ENCODE measurements at places on chromosomes 7 and 10. TPM values are rescaled to one million over a fixed set of nuclear protein-coding genes. Genes with fewer than 3 reads are reported as not detected.

- H3K27ac ChIP-seq, result no peak overlapping the region
- H3K4me3 ChIP-seq, result no peak overlapping the region
- DNase-seq, result peak; percentile 49
- peaks cover 16% of the 10 kb centered on the region for H3K27me3 ChIP-seq
Measured at GRCh38 chr7:42745357-42746059, 166.4 kb downstream of the C7orf25 start.

DNA sequence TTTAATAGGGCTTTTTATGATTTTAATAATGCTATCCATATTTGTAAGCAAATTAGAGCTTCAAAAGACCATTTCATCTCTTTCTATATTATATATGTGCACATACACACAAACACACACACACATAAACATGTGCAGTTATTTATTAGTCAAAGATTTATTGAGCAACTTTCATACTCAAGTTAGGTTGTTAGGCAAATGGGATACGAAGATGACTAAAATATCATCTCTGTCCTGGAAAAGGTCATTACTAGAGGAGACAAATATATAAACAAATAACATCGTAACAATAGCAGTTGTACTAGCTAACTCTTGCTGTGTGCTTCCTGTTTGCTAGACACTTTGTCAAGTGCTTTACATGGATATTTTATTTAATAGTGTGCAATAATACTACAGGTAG is 307.9 kb downstream of the SNX13 start:
- no peak overlapping the region for H3K27ac ChIP-seq
- H3K36me3 ChIP-seq, result no peaks in the 10 kb centered on the region
- peaks cover 10% of the 10 kb centered on the region for H3K4me1 ChIP-seq
- DNase-seq, result peak; percentile 33

DNA sequence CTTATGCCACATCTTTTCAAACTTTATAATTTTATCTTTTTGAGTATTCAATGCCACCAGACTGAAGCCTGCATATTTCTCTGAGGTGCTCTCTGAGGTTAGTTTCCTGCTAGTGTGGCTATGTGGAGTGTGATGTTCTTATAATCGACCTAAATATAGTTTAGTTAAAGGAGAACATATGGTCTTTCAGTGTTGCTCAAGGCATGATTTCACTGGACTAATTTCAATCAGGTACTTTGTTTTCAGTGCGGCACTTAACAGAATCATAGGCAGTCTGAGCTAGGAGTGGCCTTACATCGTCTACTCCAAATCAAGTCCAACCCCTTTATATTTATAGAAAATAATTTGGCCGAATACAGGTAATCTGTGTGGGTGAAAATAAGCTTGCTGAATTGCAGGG is 134.2 kb downstream of the NXPH1 start:
- no peaks in the 10 kb centered on the region for H3K4me1 ChIP-seq
- H3K27me3 ChIP-seq, result no peaks in the 10 kb centered on the region
- H3K4me3 ChIP-seq, result no peak overlapping the region
- no peak for DNase-seq
- no peak overlapping the region for H3K27ac ChIP-seq

GRCh38 chr10:128573281-128573845 is 447.1 kb upstream of the MKI67 start:
- H3K36me3 ChIP-seq, result no peaks in the 10 kb centered on the region
- DNase-seq, result no peak
- H3K4me3 ChIP-seq, result no peak overlapping the region
- H3K4me1 ChIP-seq, result no peaks in the 10 kb centered on the region
- H3K27me3 ChIP-seq, result no peaks in the 10 kb centered on the region
- no peak overlapping the region for H3K27ac ChIP-seq

DNA sequence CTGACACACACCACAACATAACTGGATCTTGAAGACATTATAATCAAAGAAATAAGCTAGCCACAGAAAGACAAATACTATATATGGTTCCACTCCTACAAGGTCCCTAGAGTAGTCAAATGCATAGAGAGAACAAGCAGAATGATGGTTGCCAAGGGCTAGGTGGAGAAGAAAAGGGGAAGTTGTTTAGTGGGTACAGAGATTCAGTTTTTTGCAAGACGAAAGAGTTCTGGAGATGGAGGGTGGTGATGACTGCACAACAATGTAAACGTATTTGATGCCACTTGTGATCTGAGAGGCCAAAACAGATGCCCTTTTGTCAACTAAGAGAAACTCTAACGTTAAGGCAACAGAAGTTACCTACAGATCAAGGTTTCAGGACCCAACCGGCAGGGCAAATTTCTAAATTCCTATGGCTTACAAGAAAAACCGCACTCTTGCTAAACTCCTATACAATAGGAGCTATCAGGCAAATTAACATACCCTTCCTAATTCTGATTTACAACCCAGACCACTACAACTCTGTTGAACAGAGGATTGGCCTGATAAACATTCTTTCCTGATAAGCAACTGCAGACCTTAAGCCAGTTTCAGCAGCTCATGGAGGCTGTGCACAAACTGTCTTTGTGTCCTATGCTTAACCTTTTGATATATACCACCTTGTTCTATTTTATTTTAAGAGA is 69.0 kb downstream of the FAM107B start:
- no peak overlapping the region for H3K27ac ChIP-seq
- peaks cover 12% of the 10 kb centered on the region for H3K27me3 ChIP-seq
- H3K4me1 ChIP-seq, result no peaks in the 10 kb centered on the region
- no peak overlapping the region for H3K4me3 ChIP-seq
- DNase-seq, result no peak

DNA sequence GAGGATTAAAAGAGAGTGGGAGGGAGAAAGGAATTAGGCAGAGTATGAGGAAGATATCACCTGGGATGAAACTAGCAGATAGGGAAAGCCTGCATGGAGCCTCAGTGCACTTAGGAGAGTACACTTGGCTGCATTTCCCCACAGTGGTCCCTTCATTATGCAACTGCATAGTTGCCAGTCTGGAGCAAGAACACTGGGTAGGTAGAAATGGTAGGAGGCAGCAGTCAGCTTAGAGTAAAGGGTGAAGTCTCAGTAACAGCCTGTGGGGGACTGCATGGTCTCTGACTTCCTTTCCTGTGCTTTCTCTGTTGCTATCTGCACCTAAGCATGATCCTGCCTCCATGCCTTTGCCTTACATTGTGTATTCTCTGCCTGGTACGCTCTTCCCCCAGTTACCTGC is 14.0 kb upstream of the PCGF5 start:
- no peak overlapping the region for H3K4me3 ChIP-seq
- no peaks in the 10 kb centered on the region for H3K27me3 ChIP-seq
- no peak for DNase-seq
- H3K36me3 ChIP-seq, result no peaks in the 10 kb centered on the region
- peaks cover 4% of the 10 kb centered on the region for H3K4me1 ChIP-seq

GRCh38 chr10:125629758-125630376 is 53.1 kb downstream of the TEX36 start:
- peak; percentile 46 for DNase-seq
- peaks cover 23% of the 10 kb centered on the region for H3K27me3 ChIP-seq
- H3K36me3 ChIP-seq, result no peaks in the 10 kb centered on the region
- H3K4me3 ChIP-seq, result no peak overlapping the region
- no peaks in the 10 kb centered on the region for H3K4me1 ChIP-seq

GRCh38 chr10:69494626-69495558 is 43.6 kb downstream of the TSPAN15 start:
- H3K36me3 ChIP-seq, result no peaks in the 10 kb centered on the region
- no peaks in the 10 kb centered on the region for H3K4me1 ChIP-seq
- H3K27me3 ChIP-seq, result no peaks in the 10 kb centered on the region
- H3K4me3 ChIP-seq, result no peak overlapping the region
- no peak overlapping the region for H3K27ac ChIP-seq
- no peak for DNase-seq

DNA sequence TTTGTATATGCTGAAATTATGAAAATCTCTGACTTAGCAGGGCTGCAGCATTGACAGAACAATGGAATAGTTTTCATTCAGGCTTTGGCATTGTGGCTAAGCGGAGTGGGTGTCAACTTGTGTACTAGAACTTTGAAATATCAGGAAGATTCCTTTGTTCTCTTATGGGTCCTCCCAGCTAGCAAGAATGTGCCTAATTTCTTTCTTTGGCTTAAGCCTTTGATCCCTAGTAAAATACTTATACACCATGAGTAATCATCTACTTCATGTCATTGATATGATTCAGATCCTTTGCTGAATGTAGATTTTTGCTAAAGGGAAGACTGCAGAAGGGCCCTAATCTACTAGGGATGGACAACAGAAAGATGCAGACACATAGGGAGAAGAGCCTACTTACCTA is 6.2 kb downstream of the AVL9 start:
- peak overlapping the region; percentile 50 for H3K4me3 ChIP-seq
- DNase-seq, result peak; percentile 81
- peak overlapping the region; percentile 86 for H3K27ac ChIP-seq

DNA sequence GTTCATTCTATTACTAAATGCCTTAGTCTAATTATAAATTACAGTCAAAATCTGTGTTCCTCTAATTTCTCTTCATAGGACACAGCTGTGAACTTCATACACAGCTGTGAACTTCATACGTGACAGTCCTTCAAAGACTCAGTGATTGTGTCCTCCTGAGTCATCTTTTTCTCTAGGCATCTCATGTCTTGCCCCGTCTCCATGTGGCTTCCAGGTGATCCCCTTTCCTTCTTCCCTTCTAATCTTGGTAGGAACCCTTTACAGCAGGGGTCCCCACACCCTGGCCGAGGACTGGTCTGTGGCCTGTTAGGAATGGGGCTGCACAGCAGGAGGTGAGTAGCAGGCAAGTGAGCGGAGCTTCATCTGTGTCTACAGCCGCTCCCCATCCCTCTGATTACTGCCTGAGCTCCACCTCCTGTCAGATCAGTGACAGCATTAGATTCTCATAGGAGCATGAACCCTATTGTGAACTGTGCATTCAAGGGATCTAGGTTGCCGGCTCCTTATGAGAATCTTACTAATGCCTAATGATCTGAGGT is 14.0 kb upstream of the EIF5AL1 start:
- no peaks in the 10 kb centered on the region for H3K36me3 ChIP-seq
- H3K27ac ChIP-seq, result no peak overlapping the region
- no peak overlapping the region for H3K4me3 ChIP-seq

DNA sequence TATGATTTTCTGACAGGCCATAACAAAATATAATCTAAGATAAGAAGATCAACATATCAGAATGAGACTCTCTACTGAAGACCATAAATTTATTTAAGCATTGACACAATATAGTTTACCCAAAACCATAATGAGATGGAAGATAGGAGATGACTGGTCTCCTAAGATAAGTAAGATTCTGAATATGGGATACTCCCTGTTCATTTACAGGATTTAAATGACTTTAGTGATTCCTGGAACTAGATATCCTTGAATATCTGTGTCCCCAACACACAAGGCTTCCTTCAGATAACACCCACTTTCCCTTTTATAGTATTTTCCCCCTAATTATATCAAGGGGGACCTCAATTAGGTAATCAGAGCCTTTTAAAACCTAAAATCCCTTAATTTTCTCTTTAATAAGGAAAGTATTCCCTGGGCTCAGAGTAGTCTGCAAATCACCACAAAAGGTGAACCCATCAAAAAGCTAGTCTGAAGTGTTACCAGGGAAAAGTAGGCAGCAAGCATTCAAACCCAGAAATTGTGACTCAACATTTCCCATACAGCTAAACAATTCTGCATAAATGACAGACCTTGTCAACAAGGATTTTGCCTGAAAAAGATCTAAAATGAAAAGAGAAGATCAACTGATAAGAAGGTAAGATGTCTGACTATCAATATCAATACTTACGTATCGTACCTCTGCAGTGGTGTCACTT is 99.9 kb downstream of the CNOT4 start:
- DNase-seq, result no peak
- H3K27me3 ChIP-seq, result no peaks in the 10 kb centered on the region
- H3K4me3 ChIP-seq, result no peak overlapping the region
- no peaks in the 10 kb centered on the region for H3K4me1 ChIP-seq

ZNF804B gene
- not detected for total RNA-seq

OPN1SW gene
- not detected for total RNA-seq

SLC13A1 gene
- not detected for total RNA-seq

TMEM196 gene
- not detected for total RNA-seq

BTBD16 gene
- total RNA-seq, result not detected

OR6V1 gene
- not detected for total RNA-seq

DYDC1 gene
- total RNA-seq, result not detected

UNC5B gene
- total RNA-seq, result 6.5 TPM

LLCFC1 gene
- total RNA-seq, result not detected

PNLIPRP2 gene
- not detected for total RNA-seq

TMEM236 gene
- total RNA-seq, result 0.11 TPM

NUTM2D gene
- 2.3 TPM for total RNA-seq
